ENCODE measurements at places on chromosomes 1 and 21.

GRCh38 chr1:96968541-96968940, 247.0 kb downstream of the PTBP2 start:
- DNase-seq, result no peak

DNA sequence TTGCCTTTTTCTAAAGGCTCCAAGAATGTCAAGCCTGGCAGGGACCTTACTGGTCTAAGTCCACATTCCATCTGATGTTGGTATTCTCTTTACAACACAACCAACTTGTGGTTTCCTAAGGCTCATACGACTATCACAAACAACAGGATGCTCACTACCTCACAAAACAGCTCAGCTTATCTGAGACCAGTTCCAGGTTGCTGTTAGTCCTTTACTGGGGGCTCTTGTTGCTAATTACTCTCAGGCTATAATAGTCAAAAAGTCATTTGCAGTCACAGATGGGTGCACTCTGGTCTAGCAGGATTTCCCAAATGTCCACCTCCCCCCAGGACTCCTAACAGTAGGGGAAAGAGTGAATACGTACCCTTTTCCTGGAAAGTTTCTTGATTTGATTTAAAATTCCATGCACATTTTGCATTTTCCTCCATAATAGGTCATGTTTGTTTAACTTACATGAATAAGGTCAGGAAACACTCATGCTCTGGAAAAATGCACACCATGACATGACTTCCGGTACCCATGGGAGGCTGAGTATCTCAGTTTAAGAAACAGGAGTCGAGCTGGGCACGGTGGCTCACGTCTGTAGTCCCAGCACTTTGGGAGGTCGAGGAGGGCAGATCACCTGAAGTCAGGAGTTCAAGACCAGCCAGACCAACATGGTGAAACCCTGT, 16.0 kb downstream of the LCK start:
- DNase-seq, result no peak

DNA sequence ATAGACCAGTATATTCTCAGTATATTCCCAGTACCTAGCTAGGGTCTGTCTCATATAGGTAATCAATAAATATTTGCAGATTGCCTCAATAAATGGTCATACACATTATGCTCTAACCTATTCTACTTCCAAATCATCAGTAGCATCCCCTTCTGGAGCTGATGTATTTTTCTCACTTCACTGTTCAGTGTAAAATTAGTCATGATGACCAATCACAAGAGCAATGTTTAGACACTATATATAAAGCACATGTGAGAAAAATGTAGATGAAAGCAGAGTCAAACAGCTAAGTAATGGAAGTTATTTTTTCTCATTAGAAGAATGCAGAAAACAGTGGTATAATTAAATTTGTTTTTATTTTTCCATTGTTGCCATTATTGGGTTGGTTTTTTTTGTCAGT, 34.7 kb downstream of the EPRS1 start:
- DNase-seq, result no peak

DNA sequence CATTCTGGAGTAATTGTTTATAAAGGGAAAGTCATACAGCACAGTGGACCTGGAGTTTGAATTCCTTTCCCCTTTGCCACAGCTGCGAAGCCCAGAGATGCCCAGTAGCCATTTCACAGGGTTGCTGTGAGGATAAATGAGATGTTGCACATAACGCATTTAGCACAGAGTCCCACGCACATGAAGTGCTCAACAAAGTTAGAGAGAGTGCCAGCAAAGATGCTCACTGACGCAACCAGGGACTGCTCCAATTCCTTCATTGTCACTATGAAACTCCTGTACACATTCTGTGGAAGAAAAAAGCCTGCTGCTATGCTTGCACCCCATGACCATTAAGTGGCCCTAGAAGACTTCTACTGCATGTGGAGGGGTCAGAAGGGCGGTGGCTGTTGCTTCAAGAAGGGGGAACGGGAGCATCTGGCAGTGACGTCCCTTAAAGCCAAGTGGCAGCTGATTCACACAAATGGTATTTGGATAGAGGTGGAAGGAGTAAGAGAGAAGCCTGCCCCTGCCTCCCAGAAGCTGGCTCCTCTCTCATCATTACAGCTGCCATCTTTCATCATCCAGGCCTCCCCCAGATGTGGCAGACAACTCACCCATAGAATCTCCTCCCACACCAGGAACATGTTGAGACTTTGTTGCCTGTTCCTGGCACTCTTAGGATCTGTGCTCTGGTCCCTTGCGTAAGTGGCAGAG, 26.5 kb upstream of the VAV3 start:
- no peak for DNase-seq

DNA sequence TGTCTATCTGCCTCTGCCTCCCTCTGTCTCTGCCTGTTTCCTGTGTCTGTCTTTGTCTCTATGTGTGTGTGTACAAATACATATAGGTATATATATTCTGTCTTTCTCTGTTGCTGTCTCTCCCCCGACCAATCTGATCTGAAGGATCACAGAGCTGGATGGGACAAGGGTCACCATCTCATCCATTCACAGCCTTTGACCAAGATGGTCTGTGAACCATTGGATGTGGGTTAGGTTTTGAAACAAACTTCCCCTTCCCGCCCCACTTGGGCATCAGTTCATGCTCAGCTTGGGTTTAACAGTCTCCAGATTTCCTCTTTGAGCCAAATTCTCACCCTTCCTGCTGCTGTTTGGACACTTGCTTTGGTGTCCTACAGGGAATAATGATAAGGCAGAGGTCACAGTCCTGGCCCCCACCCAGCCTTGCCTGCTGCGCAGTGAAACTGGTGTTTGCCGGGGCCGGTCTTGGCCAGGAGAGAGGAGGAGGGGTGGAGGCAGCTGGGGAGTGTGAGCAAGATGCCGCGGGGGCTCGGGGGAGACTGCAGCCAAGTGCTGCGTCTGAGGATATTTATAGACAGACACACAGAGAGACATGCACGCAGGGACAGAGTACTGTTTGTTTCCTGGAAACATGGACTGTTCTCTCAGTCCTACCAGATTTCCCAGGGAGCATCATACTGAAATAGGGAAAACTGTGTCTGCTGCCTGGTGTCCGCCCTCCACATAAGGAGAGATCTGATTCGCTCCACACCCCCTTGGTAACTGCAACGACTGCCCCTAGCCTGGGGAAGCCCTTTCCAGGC, 27.0 kb upstream of the BTG2 start:
- DNase-seq, result no peak

DNA sequence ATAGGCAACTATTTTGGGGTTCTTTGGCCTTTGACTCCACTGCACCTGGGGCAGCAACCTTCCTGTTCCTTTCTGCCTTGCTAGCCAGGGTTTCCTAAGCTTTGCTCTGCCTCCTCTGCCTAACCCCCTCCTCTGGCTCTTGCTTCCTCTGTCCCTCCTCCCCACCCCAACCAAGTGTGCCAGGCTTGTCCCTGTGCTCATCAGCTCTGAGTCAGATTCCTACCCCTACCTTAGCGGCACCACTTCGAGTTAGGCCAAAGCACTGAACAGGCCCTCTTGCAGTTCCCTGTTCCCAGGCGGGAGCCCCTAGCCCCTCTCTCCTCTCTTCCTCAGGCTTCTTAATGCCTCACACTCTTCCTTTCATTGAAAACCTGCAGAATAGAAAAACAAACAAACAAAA, 74.8 kb upstream of the HAO2 start:
- no peak for DNase-seq

DNA sequence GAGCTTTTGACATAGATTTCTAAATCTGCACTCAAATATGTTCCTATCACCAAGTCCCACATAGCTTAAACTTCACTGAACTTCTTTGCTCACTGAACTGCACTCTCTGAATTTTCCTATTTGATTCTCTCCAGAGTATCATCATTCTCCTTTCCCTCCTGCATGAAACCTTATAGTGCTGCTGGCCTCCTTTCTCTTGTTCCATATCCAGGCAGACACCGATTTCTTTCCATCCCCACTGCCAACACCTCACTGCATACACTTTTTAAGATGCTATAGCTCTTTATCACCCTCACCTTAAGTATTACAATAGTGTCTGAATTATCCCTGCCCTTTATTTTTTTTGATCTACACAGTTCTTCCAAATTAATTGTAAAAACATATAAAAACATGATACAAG, 3.1 kb upstream of the TRIM45 start:
- DNase-seq, result no peak

DNA sequence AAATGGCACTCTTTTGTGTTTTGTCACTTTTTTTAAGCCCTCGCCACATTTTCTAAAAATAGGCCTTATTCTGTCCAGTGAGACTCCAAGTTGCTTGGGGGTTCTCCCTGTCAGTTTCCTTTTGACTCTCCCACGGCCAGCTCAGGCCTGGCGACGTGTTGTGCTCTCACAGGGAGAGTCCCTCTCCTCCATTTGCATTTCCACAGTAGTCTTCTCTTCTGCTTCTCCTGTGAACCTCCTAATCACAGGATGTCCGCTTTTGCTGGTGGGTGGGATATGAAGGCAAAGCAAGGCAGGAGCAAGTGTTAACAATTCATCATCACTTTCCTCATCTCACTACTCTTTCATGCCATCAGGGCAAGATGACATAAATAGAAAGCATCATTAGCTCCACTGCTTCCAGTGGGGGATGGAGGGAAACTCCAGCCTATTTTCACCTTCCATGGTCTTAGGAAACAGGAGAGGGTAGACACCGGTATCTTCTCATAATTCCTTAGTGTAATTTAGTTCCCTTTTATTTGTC, 99.8 kb downstream of the INTS7 start:
- peak; percentile 73 for DNase-seq

DNA sequence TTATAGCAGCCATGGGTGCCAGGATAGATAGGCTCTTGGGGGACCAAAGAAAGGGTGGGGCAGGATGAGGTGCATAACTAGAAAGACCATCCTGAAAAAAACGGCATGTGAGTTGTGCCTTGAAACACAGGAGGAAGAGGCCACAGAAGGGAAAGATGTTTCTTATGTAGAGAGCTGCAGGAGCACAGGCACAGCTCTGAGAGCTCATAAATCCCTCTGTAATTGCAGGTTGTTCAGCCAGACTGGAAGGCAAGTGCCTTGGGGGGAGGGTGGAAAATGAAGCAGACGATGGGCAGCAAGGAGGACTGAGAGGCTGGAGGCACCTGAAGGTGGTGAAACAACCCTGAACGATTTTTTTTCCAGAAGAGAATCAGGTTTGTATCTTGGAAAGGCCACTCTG, 170.7 kb downstream of the NR5A2 start:
- no peak for DNase-seq

DNA sequence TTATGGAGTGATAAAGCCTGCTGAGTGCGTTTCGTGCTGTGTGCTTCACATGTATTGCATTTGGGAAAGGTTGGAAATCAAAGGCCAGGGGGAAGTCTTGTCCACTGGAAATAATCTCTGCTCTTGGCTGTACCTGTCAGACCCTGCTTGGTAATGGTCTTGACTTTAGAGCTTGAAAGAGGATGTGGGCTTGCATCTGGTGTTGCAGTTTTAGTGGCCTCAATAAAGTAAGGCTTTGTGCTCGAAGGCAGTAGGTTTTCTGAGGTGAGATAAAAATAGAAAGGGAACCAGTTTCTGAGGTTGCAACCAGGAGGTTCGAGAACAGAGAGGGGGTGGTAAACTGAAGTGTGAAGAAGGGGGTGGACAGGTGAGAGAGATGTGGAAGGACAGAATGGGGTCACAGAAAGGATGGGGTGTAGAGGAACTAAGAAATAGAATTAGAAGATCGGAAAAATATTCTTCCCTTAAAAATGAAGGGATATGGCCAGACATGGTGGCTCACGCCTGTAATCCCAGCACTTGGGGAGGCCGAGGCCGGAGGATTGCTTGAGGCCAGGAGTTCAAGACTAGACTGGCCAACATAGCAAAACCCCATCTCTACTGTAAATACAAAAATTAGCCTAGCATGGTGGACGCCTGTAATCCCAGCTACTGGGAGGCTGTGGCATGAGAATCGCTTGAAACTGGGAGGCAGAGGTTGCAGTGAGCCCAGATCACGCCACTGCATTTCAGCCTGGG, 1.5 kb downstream of the S100PBP start:
- peak; percentile 24 for DNase-seq

DNA sequence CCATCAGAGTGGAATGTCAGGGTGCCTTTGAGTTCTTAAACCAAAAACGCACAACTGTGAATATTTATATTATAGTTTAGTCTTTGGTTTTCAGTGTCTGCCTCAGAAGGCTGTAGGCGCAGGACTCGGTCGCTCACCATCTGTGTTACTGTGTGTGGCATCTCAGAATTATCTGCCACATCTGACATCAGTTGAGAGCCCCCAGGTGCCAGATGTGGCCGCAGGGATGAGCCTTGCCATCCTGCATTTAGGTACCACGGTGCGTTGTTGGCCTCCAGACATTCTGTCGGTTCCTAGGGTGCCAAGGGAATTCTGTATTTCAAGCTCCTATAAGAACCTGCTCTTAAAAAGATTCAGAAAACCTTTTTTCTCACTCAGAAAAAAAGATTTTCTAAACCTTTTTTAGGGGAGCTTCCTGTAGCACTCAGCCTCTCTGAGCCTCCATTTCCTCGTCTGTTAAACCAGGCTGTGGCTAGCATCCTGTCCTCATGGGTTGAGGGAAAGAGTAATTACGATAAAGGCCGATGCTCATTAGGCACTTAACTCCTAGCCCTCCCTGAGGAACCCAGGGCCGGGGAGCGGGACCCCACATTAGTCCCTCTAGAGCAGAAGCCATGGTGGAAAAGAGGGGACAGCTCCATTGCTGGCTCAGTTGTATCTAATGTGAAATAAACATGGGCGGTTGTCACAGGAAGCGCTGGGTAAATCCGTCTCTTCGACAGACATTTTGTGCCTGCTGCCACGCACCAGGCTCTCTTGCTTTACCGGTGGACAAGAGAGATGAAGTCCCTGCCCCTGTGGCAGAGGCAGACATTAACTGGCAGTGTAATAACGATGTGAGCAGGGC, 70.2 kb upstream of the MORC3 start:
- DNase-seq, result no peak

DNA sequence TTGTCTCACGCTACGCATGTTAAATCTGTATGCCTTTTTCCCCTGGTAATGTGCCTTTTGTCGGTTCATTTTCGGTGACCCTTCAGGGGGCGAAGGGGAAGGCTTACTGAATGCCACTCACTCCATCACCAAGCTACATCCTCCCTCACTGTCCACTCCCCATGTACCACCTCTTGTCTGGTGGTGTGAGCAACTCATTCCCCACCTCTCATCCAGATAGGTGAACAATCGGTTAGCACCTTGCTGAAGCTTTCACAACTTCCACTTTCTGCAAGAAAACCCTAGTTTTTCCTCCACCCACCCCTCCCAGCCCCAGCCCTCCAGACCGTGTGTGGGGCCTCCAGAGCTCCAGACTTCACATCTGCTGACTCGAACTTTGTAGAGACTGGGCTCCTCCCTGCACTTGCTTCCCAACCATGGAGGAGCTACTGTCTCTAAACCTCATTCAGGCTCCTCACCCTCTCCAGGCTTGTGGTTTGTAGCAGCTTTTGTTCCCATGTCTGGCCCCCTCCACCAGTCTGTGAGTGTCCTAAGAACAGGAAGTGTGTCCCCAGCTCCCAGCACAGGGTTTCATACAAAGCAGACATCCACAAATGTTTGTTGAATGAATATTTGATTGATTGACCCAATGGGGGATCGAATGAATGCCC, 48.4 kb upstream of the RUNX3 start:
- no peak for DNase-seq

Measured in activated T-cell treated with anti-CD3 and anti-CD28 coated beads, Interleukin-2, amount 50 U/mL, for 72 hours (primary cell).